ENCODE measurements at places on chromosomes 7 and 10. TPM values are rescaled to one million over a fixed set of nuclear protein-coding genes. Genes with fewer than 3 reads are reported as not detected.

Gene PON3
- total RNA-seq: not detected

Gene ANKRD22
- total RNA-seq: 0.33 TPM

Gene CALHM1
- total RNA-seq: not detected

Gene RTKN2
- total RNA-seq: 11.9 TPM

Gene PNLIP
- not detected for total RNA-seq

Gene MYL10
- total RNA-seq: not detected

Gene GATA3
- not detected for total RNA-seq

Gene AKR1C8
- total RNA-seq: not detected

Gene EVX1
- not detected for total RNA-seq

Gene HOXA5
- 2.4 TPM for total RNA-seq

Gene TEX36
- total RNA-seq: 2.1 TPM

Gene THNSL1
- 4.1 TPM for total RNA-seq

Gene BTBD16
- 0.09 TPM for total RNA-seq

Gene LRIT1
- total RNA-seq: not detected
